K562 (cell line): ENCODE measurements at places on chromosomes 2 and 18. TPM values are rescaled to one million over a fixed set of nuclear protein-coding genes. Genes with fewer than 3 reads are reported as not detected.

- DNase-seq, result peak; percentile 20
Measured at GRCh38 chr2:215664847-215665525, 229.1 kb upstream of the FN1 start.

GRCh38 chr2:39657287-39657937 is 8.3 kb upstream of the TMEM178A start:
- no peak for DNase-seq

Gene NAT8
- not detected in 2 replicates for polyA plus RNA-seq

Gene EFEMP1
- polyA plus RNA-seq, result 0.05 and 0.07 TPM in 2 replicates

Gene WDR54
- polyA plus RNA-seq, result 7.4 and 11.0 TPM in 2 replicates

- DNase-seq, result no peak
Measured at GRCh38 chr18:57447154-57447621, 12.0 kb downstream of the ONECUT2 start.

GRCh38 chr2:4962419-4962818 is 729.8 kb upstream of the SOX11 start:
- no peak for DNase-seq

Gene IL37
- not detected in 2 replicates for polyA plus RNA-seq

Gene STPG4
- polyA plus RNA-seq, result 0.28 TPM in 1 of 2 replicates, not detected in the other

DNA sequence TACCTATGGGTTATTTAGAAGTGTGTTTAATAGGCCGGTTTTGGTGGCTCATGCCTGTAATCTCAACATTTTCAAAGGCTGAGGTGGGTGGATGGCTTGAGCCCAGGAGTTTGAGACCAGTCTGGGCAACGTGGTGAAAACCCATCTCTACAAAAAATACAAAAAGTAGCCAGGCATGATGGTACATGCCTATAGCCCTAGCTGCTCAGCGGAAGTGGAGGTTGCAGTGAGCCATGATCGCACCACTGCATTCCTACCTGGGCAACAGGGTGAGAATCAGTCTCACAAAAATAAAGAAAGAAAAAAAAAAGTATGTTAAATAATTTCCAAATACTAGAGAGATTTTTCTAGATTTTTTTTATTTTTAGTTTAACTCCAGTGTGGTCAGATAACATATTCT is 316.0 kb downstream of the KIAA1328 start:
- DNase-seq, result no peak

DNA sequence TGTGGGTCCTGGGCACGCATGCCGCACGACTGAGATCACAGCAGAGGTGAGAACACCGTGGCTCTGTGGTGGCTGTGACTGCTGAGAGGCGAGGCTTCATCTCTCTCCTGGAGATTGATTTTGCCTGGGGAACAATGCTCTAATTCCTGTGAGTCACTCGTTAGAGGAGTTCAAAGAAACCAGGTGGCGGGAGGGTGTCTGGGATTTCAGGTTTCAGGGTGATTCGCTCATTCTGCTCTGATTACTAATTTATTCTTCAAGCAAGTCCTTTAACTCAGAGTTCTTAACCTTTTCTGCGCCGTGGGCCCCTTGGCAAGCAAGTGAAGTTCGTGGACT is 56.3 kb downstream of the GLI2 start:
- DNase-seq, result no peak

Gene IRS1
- polyA plus RNA-seq, result 0.09 and 0.20 TPM in 2 replicates

Gene CYRIA
- 1.3 and 3.0 TPM in 2 replicates for polyA plus RNA-seq

Gene SDC1
- 1.1 and 1.8 TPM in 2 replicates for polyA plus RNA-seq

DNA sequence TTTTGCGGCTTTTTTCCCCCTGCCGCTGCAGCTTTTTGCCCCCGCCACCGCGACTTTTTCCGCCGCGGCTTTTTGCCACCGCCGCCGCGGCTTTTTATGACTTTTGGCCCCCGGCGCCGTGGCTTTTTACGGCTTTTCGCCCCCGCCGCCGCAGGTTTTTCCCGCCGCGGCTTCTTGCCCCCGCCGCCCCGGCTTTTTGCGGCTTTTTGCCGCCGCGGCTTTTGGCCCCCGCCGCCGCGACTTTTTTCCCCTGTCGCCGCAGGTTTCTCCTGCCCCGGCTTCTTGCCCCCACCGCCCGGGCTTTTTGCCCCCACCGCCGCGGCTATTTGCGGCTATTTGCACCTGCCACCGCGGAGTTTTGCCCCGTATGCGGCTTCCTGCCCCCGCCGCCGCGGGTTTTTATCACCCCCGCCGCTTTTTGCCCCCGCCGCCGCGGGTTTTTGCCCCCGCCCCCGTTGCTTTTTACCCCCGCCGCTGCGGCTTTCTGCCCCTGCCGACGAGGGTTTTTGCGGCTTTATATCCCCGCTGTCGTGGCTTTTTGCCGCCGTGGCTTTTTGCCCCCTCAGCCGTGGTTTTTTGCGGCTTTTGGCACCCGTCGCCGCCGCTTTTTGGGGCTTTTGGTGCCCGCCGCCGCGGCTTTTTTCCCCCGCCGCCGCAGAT is 2750.9 kb downstream of the RPIA start:
- peak; percentile 18 for DNase-seq

GRCh38 chr2:45826460-45826859 is 175.0 kb downstream of the PRKCE start:
- no peak for DNase-seq

DNA sequence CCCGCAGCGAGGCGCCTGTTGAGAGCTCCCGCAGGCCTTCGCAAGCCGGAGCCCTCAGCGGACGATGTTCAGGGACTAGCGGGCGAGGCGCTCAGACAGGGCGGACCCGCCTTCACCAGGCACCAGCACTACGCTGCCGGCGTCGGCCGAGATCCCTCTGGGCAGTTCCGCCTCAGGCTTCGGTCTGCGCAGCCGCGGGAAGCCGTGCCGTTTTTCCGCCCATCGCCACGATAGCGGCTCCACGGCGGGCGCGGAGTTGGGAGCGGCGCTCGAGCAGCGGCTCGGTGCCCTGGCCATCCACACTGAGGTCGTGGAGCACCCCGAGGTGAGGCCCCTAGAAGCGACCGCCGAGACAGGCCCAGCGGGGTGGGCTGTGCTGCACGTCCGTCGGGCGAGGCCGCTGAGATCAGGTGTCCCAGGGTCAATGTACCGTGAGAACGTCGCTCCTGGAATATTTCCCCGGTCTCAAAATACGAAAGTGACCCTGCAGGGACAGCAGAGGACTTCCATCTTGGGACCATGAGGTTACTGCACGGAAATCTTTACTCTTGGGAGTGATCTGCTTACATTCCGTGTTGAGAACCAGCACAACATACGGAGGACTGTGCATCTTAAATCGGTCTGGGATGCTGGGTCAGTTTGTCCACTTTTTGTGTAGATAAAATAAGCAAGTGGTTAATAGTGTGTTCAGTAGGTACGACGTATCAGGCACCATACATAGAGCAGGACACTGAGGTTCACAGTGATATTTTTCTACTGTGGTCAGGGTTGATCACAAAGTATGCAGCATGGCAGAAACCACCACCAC is 13.3 kb upstream of the MTIF2 start:
- peak; percentile 91 for DNase-seq

- no peak for DNase-seq
Measured at GRCh38 chr18:45342166-45342565, 273.1 kb upstream of the SLC14A2 start.

DNA sequence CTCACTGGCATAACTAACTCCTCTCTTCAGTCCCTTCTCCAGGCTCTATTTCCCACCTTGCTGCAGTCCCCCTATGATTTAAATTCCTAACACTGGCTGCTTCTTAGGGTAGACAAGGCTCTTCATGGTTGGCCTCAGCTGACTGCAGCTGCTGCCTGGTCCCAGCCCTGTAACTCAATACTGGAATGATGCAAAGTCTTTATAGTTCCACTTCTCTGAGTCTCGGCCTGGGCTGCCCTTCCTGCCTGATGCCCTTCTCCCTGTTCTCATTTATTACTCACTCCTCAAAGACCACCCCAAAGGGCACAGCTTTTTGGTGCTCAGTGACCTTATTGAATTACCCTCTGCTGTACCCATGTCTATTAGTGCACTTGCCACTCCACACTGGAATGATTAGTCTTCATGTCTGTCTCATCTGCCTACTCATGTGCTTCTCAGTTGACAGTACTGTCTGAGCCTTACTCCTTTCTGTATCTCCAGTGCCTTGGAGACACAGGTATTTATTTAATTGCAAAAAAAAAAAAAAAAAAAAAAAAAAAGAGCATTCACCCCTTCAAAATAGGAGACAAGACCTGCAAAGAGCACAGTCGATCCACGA is 199.4 kb upstream of the REV1 start:
- DNase-seq, result no peak

Gene CD226
- 0.50 and 0.80 TPM in 2 replicates for polyA plus RNA-seq

Gene EGR4
- polyA plus RNA-seq, result not detected in 2 replicates
